NCI-H82 (cell line): ENCODE measurements at places on chromosomes 7 and 10.
A peak's percentile ranks its signal among the peaks of the same experiment; 100 is the strongest.

- DNase-seq: no peak
Observed at GRCh38 chr10:22333167-22333974, 11.9 kb upstream of the SPAG6 start.

- DNase-seq: no peak
Observed at GRCh38 chr10:71581376-71581775, 138.2 kb downstream of the C10orf105 start.

DNA sequence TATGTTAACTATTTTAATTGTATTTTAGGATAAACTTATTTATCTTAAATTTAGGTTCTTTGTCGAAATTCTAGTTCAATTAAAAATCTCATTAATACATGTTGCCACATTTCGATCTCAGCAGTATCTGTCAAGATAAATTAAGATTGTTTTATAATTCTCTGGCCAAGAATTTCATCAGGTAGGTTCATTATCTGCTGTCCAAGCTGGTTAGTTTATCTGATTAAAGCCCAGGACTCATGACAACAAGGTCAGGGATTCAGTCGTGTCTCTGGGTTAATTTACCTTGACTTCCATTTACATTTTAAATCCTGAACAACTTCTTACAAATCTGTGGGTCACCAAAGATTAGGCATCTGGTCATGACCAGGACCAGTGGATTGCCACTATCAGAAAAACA is 7.6 kb downstream of the STEAP4 start:
- DNase-seq: peak; percentile 59

DNA sequence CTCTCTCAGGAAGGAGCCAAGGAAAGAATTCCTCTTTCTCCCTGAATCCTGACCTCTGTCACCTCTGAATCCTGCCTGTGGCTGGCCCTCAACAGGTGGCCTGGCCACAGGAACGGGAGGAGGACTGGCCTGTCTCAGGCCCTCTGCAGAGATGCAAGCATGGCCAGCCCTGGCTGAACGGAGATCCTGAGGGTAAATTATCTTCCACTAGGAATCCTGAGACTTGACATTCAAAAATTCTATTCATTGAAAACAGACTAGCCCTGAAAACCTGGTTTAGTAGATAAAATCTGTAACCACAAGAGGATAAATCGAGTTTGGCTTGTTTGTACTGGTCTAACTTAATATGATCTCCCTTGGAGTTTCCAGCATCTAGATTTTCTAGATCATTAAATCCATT is 579.3 kb downstream of the LRMDA start:
- DNase-seq: no peak

DNA sequence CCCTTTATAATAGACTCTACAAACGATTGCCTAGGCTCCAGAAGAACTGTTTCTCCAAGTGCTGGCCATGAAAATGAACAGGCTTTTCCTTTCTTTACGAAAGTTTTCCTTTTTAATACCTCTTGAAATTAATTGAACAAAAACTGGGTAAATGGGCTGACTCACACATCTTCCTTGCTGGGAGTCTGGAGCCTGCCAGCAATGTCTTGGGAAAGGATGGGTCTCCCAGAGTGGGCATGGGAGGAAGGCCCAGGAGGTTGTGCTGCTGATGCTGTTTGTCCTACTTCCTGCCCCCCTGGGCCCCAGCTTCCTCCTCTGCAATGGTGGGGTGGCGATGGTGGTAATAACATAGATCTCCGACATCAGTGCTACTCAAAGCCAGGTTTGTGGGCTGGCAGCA is 174.1 kb downstream of the RPS24 start:
- no peak for DNase-seq

DNA sequence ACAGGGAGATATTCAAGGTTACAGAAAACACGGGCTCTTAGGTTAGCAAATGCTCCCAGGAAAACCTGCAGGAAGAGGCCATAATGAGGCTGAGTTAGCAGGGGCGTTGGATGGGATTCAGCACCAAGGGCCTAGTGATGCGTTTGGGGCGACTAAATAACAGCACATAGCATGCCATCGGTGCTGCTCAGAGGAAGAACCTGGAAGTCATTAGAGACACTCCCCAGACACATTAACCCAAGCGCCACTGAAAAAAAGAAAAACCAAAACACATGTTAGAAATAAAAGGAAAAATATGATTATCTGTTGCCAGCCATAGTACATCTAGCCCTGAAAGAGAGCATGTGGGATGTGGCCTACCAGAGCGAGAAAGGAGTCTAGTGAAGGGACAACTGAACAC is 28.8 kb upstream of the OPALIN start:
- DNase-seq: no peak

DNA sequence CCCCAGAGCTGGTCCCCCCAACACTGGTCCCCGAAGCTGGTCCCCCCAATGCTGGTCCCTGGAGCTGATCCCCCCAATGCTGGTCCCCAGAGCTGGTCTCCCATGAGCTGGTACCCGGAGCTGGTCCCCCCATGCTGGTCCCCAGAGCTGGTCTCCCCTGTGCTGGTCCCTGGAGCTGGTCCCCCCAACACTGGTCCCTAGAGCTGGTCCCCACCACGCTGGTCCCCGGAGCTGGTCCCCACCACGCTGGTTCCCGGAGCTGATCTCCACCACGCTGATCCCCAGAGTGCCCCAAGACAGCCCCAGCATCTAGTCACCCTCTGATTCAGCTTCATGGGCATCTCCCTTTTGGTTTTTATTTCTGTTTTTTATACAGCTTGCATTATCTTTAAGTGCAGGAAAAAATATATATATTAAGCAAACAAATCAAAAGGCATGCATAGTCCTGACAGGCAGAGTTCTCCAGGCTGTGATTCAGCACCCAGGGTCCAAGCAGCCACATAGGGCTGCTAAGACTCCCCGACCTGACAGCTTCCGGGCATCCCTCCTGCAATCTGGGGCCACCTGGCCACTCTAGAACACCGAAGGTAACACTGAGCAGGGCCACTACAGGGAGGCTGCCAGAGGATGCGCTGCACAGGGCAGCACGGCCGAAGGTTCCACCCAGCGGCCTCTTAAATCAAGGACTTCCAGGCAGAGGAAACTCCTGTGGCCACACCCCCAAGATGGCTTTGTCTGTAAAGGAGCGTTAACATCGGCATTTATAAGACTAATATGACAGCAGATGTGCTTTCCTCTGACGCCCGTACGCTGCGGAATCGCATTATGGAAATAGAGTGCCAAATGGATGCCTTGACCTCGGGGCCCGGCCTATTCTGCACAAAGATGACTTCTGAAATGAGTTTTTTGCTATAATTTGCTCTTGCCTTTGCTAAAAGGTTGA is 215.0 kb downstream of the PTPRN2 start:
- peak; percentile 41 for DNase-seq

- DNase-seq: no peak
Observed at GRCh38 chr10:80131499-80131901, 1.0 kb upstream of the PLAC9 start.

DNA sequence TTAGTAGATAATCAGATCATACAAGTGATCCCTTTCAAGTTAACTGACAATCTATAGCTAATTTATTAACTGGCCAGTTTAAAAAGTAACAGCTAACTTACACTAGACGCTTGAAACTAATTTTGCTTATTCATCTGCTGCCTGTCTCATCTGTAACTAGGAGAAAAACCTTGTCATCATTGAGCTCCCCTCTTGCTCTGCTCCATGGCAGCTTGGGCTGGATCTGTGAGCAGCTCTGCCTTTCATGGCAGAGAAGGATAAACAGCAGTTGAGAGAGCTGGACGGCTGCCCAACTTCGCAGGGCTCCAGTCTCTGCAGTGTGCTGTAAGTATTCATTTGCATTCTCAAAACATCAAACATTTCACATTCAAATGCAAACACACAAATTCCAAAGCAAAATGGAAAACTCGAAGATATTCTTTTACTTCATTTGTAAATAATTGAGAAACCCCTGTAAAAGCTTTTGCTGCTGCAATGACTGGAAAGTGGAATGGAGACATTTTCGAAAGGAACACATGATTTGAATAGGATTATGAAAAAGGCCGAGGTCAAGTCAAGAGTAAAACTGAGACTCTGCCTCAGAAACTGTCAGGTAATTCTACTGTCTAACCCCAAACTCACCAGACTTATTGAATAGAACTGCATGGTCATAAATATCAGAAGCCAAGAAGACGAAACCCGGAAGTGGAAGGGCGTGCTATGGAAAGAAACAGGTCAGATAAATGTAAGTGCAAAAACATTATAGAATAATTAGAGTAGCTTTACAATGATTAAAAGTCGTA is 17.6 kb downstream of the SLC35B4 start:
- peak; percentile 32 for DNase-seq

- no peak for DNase-seq
Observed at GRCh38 chr7:132243051-132243450, 333.2 kb downstream of the PLXNA4 start.

- no peak for DNase-seq
Observed at GRCh38 chr10:36351159-36351558, 709.1 kb upstream of the FZD8 start.

DNA sequence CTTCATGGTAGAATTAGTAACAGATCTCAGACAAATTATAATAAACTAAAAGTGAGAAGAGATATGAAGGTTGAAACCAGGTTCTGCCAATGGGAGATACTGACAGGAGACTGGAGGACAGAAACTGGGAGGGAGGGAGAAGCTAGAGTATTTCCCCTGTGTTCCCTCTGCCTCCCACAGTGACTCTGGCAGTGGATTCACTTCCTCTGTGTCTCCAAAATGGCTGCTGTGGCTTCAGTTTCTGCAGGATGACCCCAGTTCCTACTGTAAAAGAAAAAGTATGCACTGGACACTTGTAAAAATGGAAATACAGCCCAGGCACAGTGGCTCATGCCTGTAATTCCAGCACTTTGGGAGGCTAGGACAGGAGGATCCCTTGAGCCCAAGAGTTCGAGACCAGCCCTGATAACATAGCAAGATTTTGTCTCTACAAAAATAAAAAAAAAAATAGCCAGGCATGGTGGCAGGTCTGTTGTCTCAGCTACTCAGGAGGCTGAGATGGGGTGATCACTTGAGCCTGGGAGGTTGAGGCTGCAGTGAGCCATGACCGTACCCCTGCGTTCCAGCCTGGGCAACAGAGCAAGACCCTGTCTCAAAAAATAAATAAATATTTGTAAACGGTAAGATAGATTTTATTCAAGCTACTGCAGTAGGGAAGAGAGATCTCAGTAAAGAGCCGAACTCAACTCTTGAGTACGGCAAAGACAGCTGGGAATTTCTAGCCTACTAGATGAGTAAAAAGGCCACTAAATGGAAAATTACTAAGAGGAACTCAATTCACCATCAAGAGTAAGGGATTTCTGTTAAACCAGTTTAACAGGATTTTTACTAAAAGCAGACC is 156.6 kb upstream of the TRIM24 start:
- DNase-seq: no peak
